ENCODE measurements at places on chromosomes 4 and X. TPM values are rescaled to one million over a fixed set of nuclear protein-coding genes. Genes with fewer than 3 reads are reported as not detected.

DNA sequence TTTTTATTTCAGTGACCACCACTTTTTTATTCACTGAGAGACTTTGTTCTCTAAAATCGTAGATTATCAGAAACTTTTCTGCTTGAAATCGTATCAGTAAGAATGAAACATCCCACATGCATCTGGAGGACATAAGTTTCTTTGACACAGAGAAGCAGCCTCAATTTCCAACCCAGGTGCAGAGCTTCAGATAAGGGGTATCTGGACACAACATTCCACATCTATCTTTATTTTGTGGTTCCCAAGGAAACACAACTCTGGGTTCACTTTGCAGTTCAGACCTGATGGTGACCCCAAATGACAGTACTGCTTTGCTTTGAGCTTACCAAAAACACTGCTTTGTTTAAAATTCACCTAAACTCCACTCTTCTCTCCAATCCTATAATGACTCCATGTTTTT, 1.3 kb upstream of the CLCN5 start:
- DNase-seq, result no peak

DNA sequence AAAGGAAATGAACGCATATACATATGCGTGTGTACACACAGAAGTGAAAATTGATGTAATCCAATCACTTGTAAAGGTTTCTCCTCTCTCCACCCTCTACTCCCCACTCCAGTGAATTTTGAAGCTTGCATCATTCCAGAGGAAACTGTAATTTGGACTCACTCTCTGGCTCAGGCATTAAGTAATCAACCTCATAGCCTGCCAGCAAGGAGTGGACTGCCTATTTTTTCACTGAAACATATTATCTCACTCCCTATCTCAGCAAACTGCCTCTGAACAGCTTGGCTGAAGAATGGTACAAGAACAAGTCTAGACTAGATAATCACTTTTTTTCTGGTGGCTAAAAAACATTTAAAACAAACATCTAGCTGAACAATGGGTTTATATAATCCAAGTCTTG, 124.2 kb downstream of the C4orf51 start:
- no peak for DNase-seq

DNA sequence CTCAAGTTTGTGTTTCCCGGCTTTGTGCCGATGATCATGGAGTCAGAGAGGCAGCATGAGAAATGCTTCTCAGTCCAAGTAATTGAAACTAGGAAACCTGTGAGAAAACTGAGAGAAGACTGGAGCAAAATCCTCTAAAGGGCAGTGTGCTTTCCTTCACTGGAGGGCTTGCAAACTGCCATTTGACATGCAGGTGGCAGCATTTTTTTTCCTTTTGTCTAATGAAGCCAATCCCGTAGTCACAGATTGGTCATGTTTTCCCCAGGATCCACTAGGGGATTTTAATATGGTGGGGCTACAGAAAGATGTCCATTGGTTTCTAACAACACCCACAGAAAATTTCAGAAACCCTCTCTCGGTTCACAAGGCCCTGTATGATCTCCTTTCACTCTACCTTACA, 117.4 kb upstream of the NUDT10 start:
- no peak for DNase-seq

DNA sequence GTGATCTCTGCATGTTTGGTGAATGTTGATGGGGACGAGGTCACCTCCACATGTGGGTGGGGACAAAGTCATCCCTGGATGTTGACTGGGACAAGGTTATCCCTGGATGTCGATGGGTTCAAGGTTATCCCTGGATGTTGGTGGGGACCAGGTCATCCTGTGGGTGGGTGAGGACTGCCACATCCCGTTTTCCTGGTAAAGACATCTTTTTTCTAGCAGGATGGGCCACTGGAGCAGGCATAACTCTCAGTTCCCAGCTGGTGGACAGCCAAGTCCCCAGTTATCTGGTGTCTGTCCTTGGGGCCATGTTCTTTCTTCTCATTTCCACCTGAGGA, 28.3 kb upstream of the PLCXD1 start:
- DNase-seq, result no peak

GRCh38 chrX:110181459-110182137, 136.3 kb downstream of the AMMECR1 start:
- no peak for DNase-seq

GRCh38 chr4:142354794-142355420, 491.2 kb downstream of the INPP4B start:
- DNase-seq, result no peak

DNA sequence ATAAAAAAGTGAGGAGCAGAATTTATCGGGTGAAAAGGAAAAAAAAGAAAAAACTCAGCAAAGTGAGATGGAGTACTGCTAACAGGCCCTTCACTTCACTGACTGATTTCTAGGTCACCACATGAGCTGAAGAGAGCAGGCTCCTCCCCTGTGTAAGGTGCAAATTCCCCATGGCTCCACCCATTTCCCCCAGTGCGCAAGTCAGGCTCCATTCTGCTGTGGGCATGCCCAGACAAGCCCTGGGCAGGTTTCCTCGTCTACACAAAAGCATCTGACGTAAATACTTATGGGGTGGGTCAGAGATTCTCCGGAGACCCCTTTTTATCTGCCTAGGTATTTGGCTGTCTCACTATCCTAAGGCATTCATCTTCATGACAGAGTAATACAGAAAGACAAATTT, 157.9 kb downstream of the MAGEB5 start:
- no peak for DNase-seq

GRCh38 chr4:73974352-73974751, 7.5 kb downstream of the PF4 start:
- DNase-seq, result no peak

GRCh38 chrX:135403374-135403773, 18.4 kb upstream of the SMIM10L2A start:
- DNase-seq, result no peak

DNA sequence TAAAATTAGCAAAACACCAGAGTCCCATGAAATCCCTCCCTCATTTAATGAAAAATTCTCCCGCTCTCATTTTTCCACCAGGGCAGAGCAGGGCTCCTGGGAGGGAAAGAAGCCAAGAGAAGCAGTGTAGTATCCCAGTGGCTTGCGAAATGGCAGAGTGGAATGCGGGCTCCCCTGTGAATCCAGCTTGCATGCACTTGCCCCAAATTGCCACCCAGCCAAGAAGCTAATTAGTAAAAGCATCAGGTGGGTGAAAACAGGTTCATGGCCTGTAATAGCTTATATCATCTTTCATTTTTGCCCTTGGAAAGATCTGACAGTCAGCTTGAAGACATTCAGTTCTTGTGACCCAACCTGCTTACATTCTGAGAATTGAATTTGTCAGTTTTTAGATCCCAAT, 10.1 kb downstream of the AMOT start:
- no peak for DNase-seq

- no peak for DNase-seq
Observed at GRCh38 chr4:69991016-69991415, 4.8 kb upstream of the STATH start.

GRCh38 chr4:86977621-86978184, 42.9 kb downstream of the AFF1 start:
- DNase-seq, result no peak

Gene PLAC8
- total RNA-seq, result 7.8 TPM

Gene KIT
- 0.12 TPM for total RNA-seq

Measured in SJCRH30 (cell line).